ENCODE measurements at places on chromosomes 5 and 9.
A peak's percentile ranks its signal among the peaks of the same experiment; 100 is the strongest.

DNA sequence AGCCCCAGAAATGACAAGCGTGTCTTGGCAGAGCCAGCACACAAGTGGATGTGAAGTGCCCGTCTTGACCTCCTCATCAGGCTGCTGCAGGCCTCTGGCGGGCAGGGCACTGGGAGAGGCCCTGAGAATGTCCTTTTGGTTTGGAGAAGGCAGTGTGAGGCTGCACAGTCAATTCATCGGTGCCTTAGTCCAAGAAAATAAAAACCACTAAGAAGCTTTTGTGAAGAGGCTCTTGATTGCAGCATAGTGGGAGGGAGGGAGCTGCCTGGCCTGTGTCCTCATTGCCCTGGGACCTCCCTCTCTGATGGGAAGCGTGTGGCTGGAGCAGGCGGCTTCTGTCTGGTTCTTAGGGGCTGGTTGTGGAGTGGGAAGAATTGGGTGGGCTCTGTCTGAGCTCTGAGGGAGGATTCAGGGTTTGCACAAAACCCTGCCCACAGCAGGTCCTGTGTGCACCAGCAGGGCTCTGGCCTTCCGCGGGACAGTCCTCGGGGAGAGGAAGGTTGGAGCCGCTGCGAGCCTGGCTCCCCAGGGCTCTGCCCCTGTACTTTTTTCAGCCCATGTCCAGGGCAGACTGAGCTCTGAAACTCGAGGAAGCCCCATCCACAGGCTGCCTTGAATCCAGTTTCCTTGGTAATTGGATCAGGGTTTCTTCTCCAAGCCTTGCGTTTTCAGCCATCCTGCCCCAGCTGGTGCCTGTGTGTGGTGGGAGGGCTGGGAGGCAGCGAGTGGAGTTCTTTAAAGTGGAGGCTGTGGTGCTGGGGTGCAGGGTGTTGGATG is 1.1 kb downstream of the HRCT1 start:
- DNase-seq: no peak

- DNase-seq: no peak
Observed at GRCh38 chr5:73709536-73710129, 83.6 kb downstream of the ARHGEF28 start.

- no peak for DNase-seq
Observed at GRCh38 chr9:18906656-18907395, 126.2 kb downstream of the SAXO1 start.

DNA sequence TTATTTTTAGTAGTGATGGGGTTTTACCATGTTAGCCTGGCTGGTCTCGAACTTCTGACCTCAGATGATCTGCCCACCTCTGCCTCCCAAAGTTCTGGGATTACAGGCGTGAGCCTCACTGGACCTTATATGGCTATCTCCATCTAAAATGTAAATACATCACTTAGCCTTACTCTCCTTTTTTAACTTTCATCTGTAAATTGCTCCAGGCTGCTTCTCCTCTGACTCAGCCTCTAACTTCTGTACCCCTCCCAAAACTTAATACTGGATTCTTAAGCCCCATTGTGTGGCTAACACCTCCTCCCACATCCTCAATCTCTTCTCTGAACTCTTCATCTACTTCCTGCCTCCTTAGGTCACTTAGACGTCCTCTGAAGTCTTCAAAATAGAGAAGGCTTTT is 4.0 kb downstream of the SNX30 start:
- DNase-seq: no peak

DNA sequence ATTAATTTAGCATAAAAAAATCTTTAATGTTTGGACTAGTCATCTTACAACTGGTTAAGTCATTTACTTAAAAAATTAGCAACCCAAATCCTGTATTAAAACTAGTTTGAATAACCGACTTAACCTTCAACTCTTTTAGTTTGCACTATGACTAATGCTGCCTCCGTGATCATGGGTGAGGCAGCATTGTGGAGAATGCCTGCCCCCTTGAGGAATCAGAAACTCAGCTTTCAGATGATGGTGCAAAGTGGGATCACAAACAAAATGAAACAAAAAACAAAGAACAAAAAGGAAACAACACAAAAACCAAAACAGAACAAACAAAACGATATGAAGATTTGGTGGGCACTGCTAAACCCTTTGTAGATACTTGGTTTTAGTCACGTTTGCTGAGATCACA is 127.0 kb upstream of the PALM2AKAP2 start:
- no peak for DNase-seq

GRCh38 chr5:168747987-168748777 is 169.0 kb upstream of the PANK3 start:
- peak; percentile 71 for DNase-seq

DNA sequence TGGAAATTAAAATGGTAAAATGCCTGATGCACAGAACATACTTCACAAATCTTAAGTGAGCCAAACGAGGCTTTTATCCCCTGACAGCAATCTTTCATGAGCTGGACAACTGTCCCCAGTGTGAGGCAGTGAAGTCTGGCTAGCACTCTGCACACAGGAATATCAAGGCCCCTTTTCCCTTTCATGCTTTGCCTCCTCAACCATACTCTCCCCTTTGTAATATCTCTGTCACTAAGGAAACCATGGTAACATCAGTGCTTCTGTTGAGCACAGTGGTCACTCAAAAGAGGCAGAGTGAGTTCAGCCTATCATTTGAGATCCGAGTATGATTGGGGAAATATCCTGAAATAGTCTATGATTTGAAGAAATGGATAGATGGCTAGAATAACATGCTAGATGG is 318.3 kb downstream of the ENC1 start:
- DNase-seq: no peak

DNA sequence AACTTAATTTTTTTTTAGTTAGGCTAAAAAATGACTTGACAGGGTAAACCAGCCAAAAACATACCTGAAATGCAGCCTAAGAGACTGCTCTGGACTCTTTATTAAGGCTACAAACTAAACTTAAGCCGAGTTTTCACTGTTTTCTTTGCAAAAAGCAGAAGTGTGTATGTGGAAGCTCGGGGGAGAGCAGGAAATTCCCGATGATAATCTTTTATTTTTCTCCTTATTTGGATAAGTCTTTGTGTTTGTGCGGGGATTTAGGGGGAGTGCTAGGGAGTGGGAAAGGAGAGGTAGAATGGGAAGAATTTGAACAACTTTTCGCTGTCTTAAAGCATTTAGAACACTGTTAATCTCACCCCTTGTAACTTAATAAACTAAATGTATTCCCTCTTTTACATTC is 30.7 kb upstream of the GPR21 start:
- DNase-seq: no peak

GRCh38 chr5:175728885-175729828 is 71.3 kb downstream of the HRH2 start:
- DNase-seq: no peak

DNA sequence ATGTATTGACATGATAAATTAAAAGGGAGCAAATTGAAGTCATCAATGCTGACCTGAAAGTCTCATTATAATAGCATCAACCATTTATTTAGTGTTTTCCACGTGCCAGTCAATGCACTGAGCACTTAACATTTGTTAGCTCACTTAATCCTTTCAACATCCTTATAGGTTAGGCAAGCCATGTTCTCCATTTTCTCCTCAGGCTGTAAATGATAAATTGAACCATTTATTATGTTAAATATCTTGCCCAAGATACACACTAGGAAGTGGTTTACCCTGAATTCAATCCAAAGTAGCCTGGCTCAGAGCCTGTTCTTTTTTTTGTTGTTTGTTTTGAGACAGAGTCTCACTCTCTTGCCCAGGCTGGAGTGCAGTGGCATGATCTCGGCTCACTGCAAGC is 25.0 kb upstream of the SNX2 start:
- DNase-seq: no peak

DNA sequence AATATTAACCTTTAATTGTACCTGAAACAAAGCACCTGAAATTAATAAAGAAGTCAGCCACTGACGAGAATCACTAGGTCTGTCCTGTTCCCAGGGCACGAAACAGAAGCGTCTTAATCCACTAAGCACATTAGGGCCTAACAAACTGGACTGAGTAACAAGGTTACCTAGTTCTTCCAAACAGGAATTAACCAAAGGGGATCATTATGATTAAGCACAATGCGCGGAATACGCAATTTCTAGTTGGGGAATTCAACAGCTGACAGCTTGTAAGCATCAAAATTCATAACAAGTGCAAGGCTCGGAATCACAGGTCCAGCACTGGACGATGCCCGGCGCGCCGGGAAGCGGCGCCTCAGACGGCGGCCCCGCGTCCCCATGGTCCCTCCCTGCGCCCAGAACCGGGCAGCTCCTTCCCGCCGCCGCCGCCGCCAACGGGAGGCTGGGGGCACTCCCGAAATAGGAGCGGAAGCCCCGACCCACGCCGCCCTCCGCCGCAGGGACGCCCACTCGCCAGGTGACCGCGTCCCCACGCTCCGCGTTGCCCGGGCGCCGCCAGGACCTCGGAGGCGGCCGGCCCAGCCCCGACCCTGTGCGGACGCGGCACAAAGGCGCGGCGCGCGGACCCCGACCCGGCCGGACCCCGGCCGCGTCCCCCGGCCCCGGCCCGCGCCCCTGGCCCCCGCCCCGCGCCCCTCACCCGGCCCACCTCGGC is 898 bp downstream of the CAMSAP1 start:
- no peak for DNase-seq

GRCh38 chr9:112086627-112087026 is 88.5 kb downstream of the SUSD1 start:
- peak; percentile 51 for DNase-seq

DNA sequence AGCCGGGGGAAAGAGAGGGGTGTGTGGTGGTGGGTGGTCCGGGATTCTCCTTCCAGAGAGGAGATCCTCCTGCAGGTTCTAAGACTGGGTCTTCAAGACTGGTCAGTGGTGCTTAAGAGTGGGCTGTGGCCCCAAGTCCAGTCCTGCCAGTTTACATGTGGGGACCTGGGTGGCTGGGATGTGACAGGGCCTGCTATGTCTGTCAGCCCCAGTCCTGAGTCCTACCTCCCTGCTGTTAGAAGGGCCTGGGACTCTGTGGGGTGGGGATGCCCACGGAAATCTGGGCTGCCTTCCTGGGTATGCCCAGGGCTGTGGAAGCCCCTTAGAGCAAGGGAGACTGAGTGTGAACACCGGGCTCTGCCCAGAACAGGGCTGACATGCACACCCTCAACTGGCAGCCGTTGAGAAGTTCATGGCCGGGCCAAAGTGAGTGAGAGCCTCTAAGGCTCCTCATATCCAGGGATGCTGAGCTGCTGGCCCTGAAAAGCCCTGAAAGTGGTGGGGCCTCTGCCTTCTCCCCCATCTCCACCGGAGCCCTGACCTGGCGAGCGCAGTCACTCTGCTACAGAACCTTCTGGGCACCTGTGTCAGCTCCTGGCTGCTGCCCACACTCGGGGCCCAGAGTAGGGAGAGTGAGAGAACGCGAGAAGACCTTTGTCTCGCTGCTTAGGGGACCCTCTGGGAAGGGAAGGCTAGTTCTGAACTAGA is 1.7 kb downstream of the PHF2 start:
- DNase-seq: no peak

DNA sequence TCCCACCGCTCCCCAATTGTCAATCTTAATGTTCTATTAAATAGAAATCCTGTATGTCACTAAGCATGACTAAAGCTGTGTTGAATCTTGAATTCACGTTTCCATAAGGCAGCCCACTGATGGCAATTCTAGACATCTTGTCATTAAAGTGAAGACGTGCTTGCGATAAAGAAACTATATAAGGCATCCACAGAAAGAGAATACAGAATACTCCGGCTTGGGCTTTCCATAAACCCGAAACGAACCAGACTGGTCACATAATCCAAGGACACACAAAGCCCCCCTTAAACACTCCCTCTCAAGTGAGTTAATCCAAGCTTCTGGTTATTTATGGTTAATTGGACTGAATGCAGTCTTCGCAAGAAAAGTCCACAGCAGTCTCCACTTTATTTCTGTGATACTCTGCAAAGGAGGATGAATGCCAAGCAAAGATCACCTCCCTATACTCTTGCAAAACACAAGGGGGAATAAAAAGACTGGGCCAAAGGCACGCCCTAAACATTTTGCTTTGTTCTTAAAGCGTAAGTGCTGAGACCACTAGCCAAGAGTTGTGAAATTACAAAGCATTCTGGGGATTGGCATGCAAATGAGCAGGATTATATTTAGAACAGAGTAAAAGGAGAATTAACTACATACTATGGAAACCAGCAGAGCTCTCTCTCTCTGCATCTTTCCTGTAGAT is 54.7 kb downstream of the DPYSL3 start:
- peak; percentile 23 for DNase-seq

DNA sequence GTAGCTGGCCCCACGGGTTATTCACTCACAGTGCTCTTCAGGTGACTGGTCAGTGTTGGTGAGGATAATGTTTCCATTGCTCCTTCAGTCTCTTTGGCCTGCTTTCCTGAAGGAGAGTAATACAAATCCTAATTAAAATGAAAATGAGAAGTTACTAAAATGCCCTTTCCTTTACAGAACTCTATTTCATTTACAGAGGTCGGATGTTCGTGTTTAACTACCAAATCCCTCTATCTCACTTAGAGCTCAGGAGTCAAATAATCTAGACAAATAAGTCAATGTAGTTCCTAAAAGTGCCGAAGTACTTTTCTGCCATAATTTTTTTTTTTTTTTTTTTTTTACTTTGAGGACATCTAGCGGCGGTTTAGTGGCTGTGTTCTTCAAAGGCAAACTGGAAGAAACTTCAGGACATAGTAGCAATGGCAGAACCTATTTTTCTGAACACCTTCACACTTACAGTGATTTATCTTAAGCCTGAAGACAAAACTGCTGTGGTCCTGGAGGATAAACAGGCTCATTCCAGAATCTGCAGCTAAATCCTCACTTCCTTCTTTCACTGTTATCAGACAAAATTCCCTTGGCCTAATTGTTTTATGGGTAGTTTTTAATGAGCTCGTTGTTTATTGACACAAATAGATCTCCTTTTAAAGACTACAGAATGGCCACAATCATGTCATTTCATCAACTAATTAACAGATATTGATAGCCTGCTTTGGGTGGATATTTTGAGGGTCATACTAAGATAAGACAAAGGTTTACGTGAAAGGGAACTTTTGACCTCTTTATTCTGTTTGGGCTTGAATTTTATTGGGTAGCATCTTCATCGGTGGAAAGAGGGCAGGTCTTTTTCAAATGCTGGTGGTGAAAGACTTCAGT is 207.6 kb upstream of the DMRTA1 start:
- DNase-seq: peak; percentile 63

DNA sequence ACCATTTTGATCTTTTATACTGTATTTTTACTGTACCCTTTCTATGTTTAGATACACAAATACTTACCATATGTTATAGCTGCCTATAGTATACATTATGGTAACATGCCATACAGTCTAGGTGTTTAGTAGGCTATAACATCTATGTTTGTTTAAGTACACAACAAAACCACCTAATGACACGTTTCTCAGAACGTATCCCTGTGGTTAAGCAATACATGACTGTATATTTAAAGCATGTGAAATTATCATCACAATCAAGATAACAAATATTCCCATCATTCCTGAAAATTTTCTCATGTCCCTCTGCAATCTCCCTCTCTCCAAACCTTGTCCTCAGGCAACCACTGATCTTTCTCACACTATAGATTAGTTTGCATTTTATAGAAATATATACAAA is 66.4 kb upstream of the SUSD1 start:
- DNase-seq: no peak

Measured in NAMALWA (cell line).